ENCODE measurements at places on chromosomes 2 and 18. TPM values are rescaled to one million over a fixed set of nuclear protein-coding genes. Genes with fewer than 3 reads are reported as not detected.

Gene ZNF385B
- not detected for total RNA-seq

Gene FAM110C
- total RNA-seq = not detected

Gene OTOF
- total RNA-seq = not detected

Gene LINC00305
- total RNA-seq = not detected

Gene ACTG2
- total RNA-seq = 0.24 TPM
